Activated gamma-delta T cell (primary cell): ENCODE measurements at places on chromosomes 1 and 21.

DNA sequence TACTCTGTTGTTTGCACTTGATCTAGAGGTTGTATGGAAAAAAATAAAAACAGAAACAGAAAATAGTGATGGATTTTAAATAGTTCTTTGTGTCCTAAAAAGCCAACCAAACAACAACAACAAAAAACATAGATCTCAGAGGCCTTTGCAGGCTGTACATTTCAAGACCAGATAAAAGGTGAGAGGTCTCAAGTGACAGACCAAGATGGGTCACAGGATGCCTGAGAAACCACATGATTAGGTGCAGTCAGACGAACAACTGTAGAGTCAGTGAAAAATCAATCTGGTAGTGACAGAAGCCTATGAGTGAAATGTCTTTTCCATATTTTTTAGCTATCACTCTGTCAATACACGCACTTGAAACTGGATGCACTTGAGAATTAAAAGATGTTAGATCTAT, 193.5 kb upstream of the SAMSN1 start:
- no peak for DNase-seq

GRCh38 chr1:154857022-154857421, 13.1 kb downstream of the KCNN3 start:
- DNase-seq = no peak

DNA sequence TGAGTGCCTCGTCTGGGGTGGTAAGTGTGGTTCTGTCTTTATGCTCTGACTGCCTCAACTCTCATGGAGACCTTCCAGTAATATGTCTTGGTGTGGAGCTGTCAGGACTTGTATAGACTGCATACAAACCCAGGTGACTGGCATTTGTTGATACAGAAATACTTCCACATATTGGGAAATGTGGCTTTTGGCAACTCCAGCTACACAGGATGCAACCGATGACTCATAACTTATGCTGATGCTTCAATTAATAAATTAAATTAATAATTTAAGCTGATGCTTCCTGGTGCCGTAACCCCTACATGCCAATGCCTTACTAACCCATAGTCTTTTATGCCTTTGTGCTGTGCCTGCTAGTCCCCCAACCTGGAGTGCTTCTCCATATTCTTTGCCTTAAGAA, 72.3 kb upstream of the ARTN start:
- no peak for DNase-seq

- no peak for DNase-seq
Measured at GRCh38 chr1:2974701-2975301, 46.5 kb upstream of the ACTRT2 start.

- DNase-seq = no peak
Measured at GRCh38 chr1:99546432-99547416, 99.2 kb upstream of the PALMD start.

DNA sequence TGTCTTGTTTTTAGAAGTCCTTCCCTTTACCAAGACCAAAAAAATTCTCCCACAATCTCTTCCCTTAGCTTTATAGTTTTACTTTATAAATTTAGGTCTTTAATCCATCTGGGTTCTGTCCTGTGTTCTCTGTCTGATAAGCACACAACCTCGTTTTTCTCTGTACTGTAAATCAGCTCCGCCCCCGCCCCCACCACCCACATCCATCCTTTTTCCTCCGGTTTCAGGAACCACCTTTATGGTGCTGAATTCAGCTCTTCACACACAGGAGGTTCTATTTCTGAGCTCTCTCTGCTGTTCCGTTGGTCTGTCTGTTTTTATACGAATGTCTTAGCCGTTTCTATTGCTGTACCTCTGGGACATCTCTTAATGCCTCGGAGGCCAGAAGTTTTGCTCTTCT, 44.5 kb downstream of the ACTL8 start:
- no peak for DNase-seq

DNA sequence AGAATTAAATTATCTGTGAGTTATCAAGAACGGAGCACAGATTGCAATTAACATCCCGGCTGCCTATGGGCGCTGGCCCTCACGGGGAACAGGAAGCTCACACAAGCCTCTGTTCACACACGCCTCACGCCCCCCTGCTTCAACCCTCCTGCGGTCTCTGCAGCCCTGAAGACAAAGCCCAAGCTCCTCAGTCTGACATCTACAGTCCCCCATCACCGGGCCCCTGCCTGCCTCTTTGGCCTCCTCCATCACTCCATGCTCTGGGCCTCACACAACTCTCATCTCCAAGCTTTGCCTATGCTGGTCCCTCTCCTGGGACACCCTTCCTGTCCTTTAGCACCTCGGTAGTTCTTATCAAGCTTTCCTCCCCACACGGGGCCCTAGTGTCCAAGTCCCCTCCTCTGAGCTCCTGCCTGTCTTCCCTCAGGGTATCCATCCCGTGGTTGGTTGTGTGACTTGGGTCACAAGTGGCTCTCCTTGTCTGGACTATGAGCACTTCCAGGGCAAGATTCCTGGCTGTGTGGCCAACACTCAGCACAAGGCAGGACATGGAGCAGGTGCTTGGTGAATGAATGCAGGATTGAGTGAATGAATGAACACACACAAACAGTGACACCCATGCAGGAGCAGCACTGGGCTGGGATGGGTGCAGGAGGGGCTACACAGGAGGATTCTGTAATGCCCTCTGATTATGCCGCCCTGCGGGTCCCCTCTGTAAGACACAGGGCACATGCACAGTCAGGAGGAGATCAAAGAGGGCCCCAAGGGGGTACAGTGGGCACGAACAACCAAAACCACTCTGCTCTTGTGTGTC, 116.1 kb downstream of the DMRTB1 start:
- no peak for DNase-seq

DNA sequence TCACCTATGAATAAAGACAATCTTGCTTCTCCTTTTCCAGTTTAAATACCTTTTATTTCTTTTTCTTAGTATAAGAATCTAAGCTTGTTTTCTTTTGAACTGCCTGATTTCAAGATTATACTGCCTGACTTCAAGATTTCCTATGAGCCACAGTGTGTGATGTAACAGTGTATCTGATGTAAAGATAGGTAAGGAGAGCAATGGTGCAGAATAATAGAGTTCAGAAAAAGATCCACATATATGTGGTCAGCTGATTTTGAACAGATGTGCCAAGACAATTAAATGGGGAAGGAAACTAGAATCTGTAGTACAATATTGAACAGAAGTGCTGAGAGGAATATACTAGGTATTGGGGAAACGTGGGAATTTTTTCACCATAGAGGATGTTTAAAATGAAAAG, 21.0 kb downstream of the EXO1 start:
- no peak for DNase-seq

- DNase-seq = peak; percentile 16
Measured at GRCh38 chr1:244833734-244834542, 1.5 kb upstream of the COX20 start.

GRCh38 chr1:56183151-56183550, 396.2 kb downstream of the PLPP3 start:
- no peak for DNase-seq

GRCh38 chr1:71857862-71858261, 424.5 kb downstream of the NEGR1 start:
- no peak for DNase-seq
